Activated CD4-positive, CD25-positive, alpha-beta regulatory T cell treated with anti-CD3 and anti-CD28 coated beads, Interleukin-2, amount 50 U/mL, for 24 hours (primary cell): ENCODE measurements at places on chromosomes 5 and 9.

GRCh38 chr9:126398403-126399058 is 71.9 kb downstream of the MVB12B start:
- ATAC-seq = no peak

- ATAC-seq = peak; percentile 86
Observed at GRCh38 chr5:110086658-110087388, 397.1 kb downstream of the MAN2A1 start.

- no peak for ATAC-seq
Observed at GRCh38 chr5:102700120-102700831, 54.8 kb upstream of the PAM start.

DNA sequence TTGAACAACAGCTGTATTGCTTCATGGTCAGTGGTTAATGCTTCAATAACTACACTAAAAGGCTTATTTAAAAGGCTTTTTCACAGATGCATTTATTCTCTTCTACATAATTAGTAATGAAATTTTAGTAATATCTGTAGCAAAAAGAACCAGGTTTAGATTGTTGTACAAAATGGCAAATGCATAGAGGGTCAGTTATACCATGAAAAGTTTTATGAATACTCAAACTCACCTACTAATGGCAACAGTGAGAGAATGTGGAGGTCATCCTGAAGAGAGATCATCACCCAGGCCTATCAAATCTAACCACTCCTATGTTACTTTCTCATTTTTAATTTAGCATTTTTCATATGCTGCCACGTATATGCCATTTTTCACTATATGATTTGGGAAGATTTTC is 444.3 kb upstream of the CDH9 start:
- no peak for ATAC-seq

DNA sequence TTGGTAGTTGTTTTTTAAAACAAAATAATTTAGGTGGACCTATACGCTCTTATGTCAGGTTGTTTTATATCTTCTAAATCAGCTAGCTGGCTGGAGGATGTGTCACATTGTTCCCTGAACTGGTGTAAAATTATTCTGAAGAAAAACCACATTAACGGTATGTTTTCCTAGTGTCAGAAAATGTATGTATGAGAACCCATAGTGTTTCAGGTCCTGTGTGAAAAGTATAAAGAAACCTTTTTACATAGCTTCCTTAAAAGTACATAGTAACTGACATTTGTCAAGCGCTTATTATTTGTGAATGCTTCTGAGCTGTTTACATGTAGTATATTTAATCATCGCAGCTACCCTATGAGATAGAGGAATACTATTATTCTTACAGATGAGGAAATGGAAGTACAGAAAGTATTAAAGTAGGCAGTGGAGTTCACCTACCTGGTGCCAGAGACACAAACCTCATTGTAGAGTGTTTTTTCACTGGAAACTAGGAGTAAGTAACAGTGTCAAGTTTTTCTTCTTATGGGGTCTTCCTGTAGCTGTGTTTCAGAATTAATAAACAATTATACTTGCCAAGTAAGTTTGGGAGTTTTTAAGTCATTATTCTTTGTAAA is 10.4 kb upstream of the FAM120AOS start:
- ATAC-seq = peak; percentile 73

DNA sequence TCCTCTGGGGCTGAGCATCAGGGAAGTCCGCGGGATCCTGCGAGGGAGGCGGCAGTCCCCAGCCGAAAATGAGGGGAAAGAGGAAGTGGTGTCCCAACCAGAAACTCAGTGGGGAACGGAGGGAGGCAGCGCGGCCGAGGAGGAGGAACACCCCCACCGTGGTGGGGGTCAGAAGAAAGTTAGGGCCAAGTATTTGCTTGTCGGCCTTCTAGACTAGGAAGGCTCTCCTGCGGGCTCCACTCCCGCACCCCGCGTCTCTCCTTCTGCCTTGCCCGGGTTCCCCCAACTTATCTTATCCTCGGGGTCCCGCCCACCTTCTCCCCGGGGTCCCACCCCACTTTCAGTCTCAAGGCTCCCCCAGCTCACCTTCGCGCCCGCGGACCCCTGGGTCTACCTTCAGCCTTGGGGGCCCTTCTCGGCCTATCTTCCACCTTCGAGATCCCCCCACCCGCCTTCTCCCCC is 557 bp upstream of the PHF2 start:
- ATAC-seq = peak; percentile 26

DNA sequence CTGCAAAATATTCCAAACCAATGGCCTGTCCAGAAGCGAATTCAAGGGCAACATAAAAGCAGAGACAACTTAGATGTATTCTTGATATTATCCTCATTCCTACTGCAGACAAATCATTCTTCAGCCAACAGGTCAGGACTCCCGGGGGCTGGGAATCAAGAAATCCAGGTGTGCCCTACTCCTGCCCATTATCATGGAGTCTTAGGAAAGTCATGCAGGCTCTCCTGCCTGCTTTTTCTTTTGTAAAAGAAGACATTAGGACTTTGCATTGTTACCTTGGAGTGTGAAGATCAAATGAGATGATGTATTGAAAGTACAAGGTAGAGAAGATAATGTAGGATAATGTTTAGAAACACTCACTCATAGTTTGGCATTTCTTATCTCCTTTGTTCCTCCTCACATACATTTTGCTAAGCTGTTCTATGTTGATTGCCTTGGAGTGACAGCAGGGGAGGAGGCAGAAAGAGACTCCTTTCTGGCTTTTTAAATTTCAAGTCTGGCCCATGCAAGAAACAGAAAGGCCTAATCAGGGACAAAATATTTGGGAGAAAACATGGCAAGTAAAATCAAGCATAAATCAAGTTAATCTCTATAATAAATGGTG is 113.8 kb downstream of the SV2C start:
- no peak for ATAC-seq

GRCh38 chr9:4541856-4542255 is 51.6 kb downstream of the SLC1A1 start:
- no peak for ATAC-seq

DNA sequence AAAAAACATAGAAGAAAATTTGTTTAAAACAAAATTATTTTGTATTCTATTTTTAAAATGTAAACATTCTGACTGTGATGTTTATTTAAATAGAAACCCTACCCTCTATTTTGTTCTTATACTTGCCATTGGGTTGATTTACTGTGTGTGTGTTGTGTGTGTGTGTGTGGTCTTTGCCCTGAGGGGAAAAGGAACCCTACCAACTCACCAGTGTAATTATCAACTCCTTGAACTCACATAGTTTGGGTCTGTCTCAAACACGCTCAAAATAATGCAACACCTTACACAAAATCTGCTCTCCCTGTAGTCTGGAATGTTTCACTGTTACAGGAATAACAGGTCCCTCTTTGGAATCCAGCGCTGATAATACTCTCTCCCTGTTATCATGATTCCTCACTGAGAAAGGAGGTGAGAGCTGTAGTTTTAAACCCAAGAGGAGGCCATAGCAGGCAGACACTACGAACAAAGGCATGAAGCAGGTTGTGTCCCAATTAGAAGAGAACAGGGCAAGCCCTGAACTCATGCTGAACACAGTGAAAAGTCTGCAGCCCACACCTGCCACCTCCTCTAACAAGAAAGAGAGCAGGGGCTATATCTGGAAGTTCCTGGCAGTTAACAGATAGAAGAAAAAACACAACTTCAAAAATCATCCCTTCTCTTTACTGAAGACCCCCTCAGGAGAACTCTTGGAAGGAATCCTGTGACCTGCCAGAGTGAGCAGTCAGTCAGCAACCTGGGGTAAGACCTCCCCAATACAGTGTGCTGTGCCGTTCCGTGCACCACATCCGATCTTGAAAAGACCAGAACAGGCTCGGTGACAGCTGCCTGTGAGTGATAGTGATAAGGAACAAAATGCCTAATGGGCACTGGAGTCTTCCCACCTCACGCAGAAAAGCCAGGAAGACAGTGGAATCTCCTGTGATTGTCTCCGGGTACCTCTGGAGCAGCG is 608.1 kb upstream of the ADAMTS16 start:
- ATAC-seq = no peak
